Fibroblast of skin of left biceps (primary cell): ENCODE measurements at places on chromosomes 7 and 10.

DNA sequence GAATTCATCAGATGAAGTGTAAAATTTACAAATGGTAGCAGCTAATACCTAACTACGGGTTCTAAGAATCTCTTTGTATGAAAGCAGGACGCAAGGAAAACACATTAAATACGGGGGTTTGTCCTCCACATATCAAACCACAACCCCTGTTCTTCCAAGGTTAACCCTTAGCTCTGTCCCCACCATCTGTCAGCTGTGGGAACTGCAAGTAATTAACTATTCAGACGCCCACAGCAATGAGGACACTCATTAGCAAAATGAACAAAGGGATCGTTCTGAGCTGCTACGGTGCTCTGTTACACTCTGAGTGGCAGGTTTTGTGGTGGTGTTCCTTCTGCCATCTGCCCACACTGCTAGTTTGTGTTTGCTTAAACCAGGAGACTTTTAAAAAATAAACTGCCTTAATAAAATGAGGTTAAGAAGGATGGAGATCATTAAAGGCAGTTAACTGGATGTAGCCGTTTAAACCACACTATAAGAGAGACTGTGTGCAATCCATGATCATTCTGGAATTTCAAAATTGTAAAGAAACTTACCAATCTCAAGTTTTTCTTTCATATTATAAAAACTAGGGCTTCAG is 51.4 kb downstream of the C10orf67 start:
- no peak for DNase-seq

GRCh38 chr10:48194830-48195229 is 79.7 kb downstream of the FRMPD2 start:
- no peak for DNase-seq

- DNase-seq = peak; percentile 89
Observed at GRCh38 chr7:25303281-25304181, 75.2 kb upstream of the NPVF start.

DNA sequence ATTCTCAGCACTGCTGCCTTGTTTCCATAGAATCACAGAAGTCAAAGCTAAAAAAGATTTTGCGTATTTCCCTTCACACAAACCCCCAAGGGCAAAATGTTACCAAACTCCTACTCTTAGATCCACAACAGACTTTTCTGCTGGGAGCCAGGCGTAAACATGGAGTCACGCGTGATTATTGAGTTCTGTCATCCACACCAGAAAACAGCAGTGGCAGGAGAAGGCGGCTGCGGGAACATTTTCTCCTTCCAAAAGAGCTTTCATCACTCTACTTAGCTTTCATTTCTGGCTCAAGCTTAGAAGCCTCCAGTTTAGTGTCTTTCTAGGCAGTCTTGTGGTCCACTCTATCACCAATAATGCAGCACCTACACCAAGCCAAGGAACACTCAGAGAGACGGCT is 712.9 kb upstream of the NRP1 start:
- DNase-seq = no peak

DNA sequence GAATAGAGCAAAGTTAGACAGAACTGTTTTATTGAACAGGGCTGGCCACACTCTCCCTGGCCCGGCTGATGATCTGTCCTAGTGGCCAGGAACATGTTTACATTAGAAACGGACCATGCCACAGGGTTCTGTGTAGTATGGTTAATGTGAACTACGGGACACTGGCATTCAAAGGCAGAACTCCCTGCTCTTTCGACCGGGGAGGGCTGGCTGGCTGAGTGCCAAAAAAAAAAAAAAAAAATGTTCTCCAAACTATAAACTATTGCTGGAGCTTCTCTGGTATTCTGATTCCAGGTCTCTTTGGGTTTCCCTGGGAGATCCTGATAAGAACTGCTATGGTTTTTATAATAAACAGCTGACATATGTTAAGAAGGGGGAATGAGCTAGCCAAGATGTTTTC is 1262.6 kb upstream of the SORCS1 start:
- no peak for DNase-seq

- DNase-seq = no peak
Observed at GRCh38 chr10:71857934-71858890, 7.2 kb upstream of the PSAP start.

GRCh38 chr7:12898620-12899019 is 211.2 kb downstream of the ARL4A start:
- no peak for DNase-seq

- no peak for DNase-seq
Observed at GRCh38 chr10:89274928-89275327, 23.4 kb upstream of the LIPA start.

DNA sequence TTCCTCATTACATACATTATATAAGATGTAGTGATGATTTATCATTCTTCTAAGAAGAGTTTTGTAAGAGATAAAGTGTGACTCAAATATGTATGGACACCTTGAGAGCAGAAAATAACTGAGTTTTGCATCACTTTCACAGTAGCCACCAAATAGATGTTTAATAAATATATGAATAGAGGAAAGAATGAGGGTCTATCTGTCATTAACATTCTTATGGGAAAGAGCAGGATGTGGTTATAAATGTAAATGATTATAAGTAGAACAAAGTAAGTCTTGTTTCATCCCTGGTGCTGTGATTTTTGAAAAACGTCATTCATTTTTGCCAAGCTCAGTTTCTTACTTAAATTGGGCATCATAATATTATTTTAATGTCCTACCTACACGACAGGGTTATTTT is 15.0 kb upstream of the CRPPA start:
- no peak for DNase-seq

GRCh38 chr7:2758673-2759616 is 70.9 kb downstream of the AMZ1 start:
- DNase-seq = no peak

GRCh38 chr10:60082341-60082740 is 176.0 kb upstream of the CCDC6 start:
- no peak for DNase-seq

DNA sequence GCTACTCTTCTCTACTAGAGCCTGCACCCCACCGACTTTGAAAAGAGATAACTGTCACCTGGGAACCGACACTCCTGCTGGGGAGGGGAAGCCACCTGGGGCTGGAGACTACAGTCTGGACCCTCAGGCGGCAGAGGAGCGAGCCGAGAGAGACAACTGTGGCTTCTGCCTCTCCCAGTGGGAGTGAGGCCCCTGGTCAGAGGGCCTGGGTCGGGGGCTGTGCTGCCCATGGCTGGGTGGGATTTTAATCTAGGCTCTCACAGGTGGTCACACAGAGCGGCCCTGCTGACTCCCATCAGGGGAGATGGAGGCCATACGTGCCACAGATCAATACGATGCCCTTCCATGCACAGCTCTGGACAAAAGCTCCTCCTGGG is 372.1 kb downstream of the DNAJB6 start:
- DNase-seq = no peak

- no peak for DNase-seq
Observed at GRCh38 chr7:140242057-140243031, 65.6 kb upstream of the KDM7A start.

GRCh38 chr7:132778761-132779160 is 202.5 kb upstream of the PLXNA4 start:
- no peak for DNase-seq

DNA sequence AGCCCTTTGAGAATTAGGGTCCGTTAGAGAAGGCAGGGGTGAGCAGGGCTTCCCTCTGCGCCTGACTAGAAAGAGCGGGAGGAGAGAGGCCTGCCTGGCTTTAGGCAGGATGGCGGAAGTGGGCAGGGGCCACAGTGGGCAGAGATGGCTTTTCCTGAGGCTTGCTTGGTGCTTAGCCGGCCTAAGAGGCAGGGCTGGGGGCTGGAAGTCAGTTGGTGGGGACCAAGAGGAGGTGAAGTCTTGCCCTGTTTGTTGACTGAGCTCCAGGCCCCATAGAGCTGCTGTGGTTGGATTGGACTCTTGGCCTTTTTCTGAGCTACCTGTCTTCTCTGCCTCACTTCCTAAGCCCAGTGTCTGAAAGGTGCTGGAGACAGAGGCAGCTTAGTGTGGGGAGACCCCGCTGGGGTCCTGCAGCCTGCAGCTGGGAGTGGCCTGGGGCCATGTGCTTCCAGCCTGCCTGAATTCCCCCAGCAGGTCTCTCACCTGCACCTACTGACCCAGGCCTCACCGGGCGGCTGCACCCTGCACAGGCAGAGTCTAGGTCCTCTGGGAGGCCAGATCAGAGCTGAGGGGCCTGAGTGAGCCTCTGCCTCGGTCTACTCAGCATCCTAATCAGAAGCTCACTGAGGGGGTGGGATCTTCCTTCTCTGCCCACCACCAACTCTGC is 4.8 kb downstream of the FAM241B start:
- DNase-seq = no peak

DNA sequence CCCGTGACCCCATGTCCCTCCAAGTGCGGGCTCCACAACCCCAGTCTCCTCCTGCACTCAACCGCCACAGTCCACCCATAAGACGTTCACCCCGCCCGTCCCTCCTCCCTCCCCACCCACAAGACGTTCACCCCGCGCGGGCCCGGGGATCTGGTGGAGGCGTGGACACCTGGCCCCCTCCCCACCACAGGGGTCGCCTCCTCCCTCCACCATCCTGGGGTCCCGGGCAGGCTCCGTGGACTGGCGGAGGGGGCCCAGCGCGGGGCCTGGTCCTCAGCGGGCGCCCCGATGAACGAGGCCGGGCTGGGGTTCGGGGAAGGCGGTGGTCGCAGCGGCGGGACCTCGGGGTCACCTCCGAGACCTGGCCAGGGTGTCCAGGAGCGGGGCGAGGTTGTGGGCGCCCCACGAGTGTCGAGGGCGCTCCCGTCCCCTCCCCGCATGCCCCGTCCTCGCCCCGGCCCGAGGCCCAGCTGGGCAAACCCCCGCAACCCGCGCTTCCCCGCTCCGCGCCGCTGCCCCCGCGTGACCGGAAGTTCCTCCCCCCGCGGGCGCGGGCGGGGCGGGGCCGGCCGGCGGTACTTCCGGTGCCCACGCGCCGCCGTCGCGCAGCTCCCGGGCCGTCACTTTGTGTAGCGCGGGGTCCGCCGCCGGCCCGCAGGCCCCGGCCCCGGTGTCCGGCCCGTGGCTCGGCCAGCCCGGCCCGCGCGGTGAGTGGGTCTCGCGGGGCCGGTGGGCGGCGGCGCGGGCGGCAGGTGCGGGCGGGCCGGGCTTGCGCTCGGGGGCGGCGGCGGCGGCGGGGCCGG is at the start of gene ZNF316:
TSS of gene ZNF316 (plus strand) at position 578 of the 803 bp plus-strand sequence. CDS start 5,092 bp downstream, outside the sequence.
- peak; percentile 6 for DNase-seq

GRCh38 chr7:1170741-1171501 is 10.9 kb upstream of the ZFAND2A start:
- no peak for DNase-seq

DNA sequence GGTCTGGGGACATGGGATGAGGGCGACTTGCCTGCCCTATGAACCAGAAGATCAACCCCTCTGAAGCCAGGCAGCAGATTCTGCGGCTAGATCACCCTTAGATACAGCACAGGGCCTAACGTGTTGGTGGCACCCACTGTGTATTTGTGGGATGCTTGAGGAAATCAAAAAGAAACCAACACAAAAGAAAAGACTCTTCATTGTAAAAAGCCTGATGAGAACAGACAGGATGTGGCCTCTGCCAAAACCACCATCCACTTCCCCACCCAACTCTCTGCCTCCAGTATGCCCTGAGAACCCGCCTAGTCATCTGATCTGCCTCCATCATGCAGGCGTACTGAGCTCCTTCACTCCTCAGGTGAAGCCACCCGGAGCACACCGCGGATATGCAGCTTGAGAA is 97.2 kb upstream of the INSYN2A start:
- DNase-seq = no peak

- DNase-seq = no peak
Observed at GRCh38 chr10:131532291-131532690, 220.8 kb upstream of the TCERG1L start.
